ENCODE measurements at places on chromosomes 7 and 10.

- no peak for DNase-seq
Measured at GRCh38 chr10:86729677-86730076, 26.7 kb upstream of the BMPR1A start.

GRCh38 chr7:24587853-24588252 lies 14.6 kb downstream of the PALS2 start:
- DNase-seq, result peak; percentile 42

DNA sequence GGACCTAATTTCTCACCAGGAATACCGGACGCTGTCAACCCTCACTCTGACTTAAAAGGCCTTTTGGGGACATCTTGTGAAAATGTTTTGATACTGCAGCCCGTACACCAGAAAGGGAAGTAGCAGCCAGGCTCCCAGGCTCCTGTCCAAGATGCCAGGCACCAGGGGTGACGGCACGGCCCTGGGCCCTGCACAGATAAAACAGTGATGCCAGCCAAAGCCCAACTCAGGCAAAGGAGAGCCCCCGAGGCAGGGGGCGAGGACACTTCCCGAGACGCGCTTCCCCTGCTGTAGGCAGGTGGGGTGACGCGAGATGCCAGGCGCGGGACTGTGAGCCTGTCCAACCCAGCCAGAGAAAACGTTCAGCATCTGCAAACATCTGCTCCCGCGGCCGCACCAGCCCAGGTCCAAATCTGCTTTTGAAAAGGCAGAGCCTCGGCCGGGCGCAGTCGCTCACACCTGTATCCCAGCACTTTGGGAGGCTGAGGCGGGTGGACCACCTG lies 15.7 kb downstream of the ZFAND2A start:
- no peak for DNase-seq

GRCh38 chr7:13047061-13047460 lies 359.6 kb downstream of the ARL4A start:
- DNase-seq, result no peak

GRCh38 chr10:124650820-124651401 lies 93.3 kb downstream of the FAM53B start:
- peak; percentile 56 for DNase-seq

DNA sequence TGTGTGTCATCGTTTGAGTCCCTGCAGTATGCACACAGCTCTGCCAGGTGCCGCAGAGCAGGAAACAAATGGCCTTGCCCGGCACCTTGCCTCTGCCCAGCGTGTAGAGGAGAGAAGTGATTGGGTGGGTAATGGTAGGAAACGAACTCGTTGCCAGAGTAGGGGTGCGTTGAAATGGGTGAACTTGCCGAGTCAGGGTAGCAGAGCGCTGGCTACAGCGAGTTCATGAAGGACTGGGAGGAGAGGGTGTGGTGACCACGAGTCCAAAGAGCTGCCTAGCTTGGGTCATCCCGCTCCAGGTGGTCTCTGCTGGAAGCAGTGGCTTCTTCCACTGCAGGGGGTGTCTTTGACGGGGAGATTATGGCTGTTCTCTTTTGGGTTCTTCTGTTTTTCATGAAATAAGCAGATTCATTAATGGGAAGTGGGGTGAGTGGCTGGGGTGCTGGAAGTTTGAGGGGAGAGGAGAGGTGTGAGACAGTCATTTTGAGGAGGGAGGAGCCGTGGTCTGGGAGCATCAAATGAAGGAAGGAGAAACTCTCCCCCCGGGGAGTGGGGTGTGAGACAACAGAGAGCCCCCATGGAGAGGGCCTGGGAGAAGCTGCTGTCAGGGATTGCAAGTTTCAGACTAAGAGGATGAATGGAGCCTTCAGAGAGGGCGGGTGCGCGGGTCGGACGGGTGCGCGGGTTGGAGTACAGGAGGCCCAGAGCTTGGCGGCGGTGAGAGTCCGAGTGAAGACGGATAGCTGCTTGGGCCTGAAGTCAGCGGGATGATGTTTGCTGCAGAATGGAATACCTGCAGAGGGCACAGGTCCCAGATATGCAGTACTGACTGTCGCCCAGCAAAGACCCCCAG lies 26.2 kb downstream of the PPP2R2D start:
- DNase-seq, result no peak
